ENCODE measurements at places on chromosomes 6 and 20.

GRCh38 chr6:158154816-158155215 lies 13.2 kb downstream of the SERAC1 start:
- DNase-seq, result no peak

GRCh38 chr6:15147827-15148226 lies 98.0 kb upstream of the JARID2 start:
- DNase-seq, result no peak

- DNase-seq, result no peak
Observed at GRCh38 chr6:78530208-78530607, 337.1 kb upstream of the IRAK1BP1 start.

- no peak for DNase-seq
Observed at GRCh38 chr6:124389127-124389526, 573.1 kb upstream of the RNF217 start.

DNA sequence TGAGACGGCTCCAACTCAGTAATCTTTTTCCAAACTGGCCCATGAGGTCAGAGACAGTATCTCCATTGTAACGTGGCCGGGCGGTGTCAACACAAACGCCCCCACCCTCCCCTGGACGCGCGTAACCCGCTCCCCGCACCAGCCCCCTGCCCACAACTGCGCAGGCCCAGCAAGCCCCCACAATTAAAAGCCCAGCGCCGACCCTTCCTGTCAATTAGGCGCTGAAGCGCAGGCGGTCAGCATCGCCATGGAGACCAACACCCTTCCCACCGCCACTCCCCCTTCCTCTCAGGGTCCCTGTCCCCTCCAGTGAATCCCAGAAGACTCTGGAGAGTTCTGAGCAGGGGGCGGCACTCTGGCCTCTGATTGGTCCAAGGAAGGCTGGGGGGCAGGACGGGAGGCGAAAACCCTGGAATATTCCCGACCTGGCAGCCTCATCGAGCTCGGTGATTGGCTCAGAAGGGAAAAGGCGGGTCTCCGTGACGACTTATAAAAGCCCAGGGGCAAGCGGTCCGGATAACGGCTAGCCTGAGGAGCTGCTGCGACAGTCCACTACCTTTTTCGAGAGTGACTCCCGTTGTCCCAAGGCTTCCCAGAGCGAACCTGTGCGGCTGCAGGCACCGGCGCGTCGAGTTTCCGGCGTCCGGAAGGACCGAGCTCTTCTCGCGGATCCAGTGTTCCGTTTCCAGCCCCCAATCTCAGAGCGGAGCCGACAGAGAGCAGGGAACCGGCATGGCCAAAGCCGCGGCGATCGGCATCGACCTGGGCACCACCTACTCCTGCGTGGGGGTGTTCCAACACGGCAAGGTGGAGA lies at the start of the genes HSPA1A and HSPA1L:
HSPA1A (plus strand) TSS at position 519 of the 814 bp plus-strand sequence; CDS start at position 733, 214 bp downstream.
HSPA1L (minus strand) TSS at position 259 of the 814 bp plus-strand sequence. CDS start 3,311 bp downstream, outside the sequence.
- DNase-seq, result peak; percentile 49

GRCh38 chr20:62025832-62026563 lies 39.7 kb downstream of the TAF4 start:
- DNase-seq, result no peak

- DNase-seq, result no peak
Observed at GRCh38 chr6:134376785-134377184, 58.9 kb upstream of the SGK1 start.

GRCh38 chr6:8859501-8859900 lies 424.2 kb upstream of the SLC35B3 start:
- DNase-seq, result no peak

GRCh38 chr20:4062721-4063606 lies 47.6 kb upstream of the RNF24 start:
- DNase-seq, result no peak

GRCh38 chr20:2301164-2301622 lies 5.4 kb downstream of the TGM3 start:
- no peak for DNase-seq

GRCh38 chr6:13761361-13762036 lies 49.9 kb upstream of the RANBP9 start:
- no peak for DNase-seq

DNA sequence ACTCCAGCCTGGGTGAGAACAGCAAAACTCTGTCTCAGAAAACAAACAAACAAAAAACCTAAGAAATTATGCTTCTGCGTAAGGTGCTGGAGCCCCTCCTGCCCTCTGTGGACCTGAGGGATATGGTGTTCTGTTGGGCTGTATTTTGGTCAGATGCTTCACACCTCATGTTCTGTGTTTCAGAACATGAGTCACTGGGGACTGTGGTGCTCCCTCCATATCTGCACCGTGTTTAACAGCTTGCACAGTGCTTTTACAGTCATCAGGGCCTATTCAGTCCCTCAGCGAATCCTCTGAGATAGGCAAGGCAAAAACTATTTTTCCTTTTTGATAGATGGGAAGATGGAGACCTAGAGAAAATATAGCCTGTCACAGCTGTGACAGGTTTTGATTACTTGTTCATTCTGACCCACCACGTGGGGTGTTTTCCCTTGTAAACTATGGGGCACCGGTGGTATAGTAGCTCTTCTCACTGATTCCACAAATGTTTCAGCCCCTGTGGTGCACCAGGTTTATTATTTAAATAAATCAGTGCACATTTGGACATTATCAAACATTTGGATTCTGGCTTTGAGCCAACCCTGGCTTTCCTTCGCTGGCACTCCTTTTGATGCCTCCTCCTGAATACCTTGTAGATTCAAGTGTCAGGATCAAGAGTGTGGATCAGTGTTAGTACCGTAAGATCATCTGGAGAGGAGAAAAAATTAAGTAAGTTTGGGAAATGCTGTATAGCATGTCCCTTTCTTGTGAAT lies 9.6 kb downstream of the TTPAL start:
- no peak for DNase-seq

DNA sequence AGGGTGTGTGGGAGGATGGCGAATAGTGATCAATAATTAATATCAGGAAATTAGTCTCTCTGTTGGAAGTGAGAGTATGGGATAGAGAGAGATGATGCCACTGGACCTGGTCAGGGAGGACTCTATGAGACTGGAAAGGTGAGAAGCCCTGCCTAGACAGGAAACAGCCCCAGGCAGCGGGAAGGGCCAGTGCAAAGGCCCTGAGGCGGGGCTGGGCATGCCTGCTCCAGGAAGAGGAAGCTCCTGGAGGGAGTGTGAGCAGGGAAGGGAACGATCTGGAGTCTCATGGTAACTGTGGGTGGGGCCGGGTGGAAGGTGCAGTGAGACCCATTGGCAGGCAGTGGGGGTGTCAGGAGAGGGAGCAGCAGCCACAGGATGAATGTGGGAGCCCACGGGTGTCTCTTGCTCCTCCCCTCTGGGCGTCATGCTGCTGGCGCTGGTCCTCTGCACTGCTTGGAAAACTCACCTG lies 1.8 kb upstream of the CST3 start:
- DNase-seq, result no peak

DNA sequence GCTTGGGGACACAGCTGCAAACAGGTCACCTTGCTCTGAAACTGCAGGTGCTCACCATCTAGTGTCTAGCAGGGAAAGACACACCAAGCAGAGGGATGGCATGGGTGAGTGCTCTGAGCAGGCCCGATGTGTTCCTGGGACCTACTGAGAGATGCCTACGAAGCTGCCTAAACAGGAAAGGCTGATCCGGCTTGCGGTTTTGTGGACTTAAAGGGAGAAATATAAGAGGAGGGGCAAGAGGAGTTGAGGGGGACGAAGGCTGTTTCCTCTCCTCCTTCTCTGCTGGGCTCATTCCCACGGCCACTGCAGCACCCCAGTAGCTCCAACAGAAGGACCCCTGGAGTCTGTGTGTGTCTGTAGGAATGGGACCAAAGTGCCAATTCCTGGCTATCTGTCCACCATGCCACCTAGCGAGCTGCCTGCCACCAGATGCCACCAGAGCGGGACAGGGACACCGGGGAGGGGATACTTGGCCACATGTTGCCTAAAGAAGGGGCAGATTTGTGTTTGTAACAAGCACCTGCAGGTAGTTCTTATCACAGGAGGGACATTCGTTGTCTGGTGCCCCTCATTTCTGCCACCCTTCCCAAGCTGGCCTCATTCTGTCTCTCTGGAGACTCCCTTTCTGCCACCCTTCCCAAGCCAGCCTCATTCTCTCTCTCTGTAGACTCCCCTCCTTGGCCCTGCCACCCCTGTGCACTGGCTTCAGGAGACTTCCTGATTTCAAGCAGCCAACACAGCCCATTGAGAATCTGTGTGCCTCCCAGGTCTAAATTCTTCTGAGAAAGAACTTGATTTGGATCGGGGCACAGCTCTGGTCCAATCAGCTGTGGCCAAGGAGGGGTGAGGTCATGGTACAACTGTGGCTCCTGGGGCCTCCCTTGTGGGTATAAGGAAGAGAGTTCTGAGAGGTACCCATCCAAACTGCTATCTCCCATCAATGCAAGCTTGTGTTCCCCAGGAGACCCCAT lies 221.8 kb downstream of the ANKRD60 start:
- no peak for DNase-seq

GRCh38 chr6:56689663-56690062 lies 47.0 kb upstream of the DST start:
- DNase-seq, result no peak

GRCh38 chr6:19181211-19181610 lies 656.0 kb upstream of the ID4 start:
- DNase-seq, result no peak

- no peak for DNase-seq
Observed at GRCh38 chr6:41098366-41098765, 25.6 kb downstream of the NFYA start.

DNA sequence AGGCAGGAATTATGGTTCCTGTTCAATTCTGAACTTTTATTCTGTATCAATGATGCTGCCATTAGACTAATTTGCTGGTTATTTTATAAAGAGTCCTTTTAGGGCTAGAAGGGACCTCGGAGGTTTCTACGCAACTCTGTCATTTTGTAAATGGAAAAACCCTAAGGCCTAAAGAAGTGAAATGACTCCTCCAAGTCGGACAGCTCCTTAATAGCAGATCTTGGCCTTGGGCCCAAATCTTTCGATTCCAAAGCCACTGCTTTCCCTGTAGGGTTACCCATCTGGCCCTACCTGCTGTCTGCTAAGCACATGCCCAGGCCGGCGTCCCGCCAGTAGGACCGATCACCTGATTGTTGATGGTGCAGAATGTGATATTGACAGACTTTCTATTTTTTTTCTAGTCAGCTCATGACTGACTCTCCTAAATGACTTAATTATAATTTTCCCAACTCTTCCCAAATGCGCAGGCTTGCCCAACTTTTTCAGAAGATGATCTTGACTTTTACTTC lies 40.2 kb downstream of the PLEKHG1 start:
- DNase-seq, result no peak
